ENCODE measurements at places on chromosomes 6 and 20. TPM values are rescaled to one million over a fixed set of nuclear protein-coding genes. Genes with fewer than 3 reads are reported as not detected.

Gene ZNF341
- 0.68 TPM for total RNA-seq

Gene STMND1
- total RNA-seq = 0.29 TPM

Gene LPA
- not detected for total RNA-seq

Gene SERPINB1
- total RNA-seq = 1.4 TPM

Gene HNF4A
- not detected for total RNA-seq

Gene OPRM1
- total RNA-seq = not detected

Gene PPP1R3G
- total RNA-seq = 0.18 TPM

Gene SLC22A1
- 2.8 TPM for total RNA-seq

Gene RAET1E
- total RNA-seq = 1.4 TPM

Gene CD93
- under 0.01 TPM for total RNA-seq

Gene ASIP
- total RNA-seq = not detected

Gene SLC17A9
- total RNA-seq = 0.91 TPM

Gene KATNA1
- total RNA-seq = 69.4 TPM

Gene ZNF165
- 0.71 TPM for total RNA-seq

Gene RANBP9
- total RNA-seq = 20.8 TPM

Gene EBF4
- 0.40 TPM for total RNA-seq

Gene SAMD5
- total RNA-seq = 2.7 TPM

Gene MAK
- not detected for total RNA-seq

Gene TGM6
- not detected for total RNA-seq

Gene LATS1
- 15.0 TPM for total RNA-seq

Gene GPR6
- not detected for total RNA-seq

Gene MUCL3
- not detected for total RNA-seq

Gene OLIG3
- total RNA-seq = not detected

Gene PGBD1
- total RNA-seq = 12.4 TPM

Gene PLEKHG1
- total RNA-seq = 2.8 TPM

Gene SLC17A2
- not detected for total RNA-seq

Gene NOTCH4
- 2.3 TPM for total RNA-seq

Gene CALHM4
- total RNA-seq = not detected

Gene DDX43
- not detected for total RNA-seq
